WTC11 (cell line): ENCODE measurements at places on chromosomes 6 and 20.

- no peak for DNase-seq
Observed at GRCh38 chr6:1599469-1599868, 10.2 kb upstream of the FOXC1 start.

GRCh38 chr6:157527471-157527907 lies 146.5 kb downstream of the ZDHHC14 start:
- no peak for DNase-seq

GRCh38 chr6:13480631-13481501 lies 6.5 kb downstream of the GFOD1 start:
- DNase-seq = no peak

DNA sequence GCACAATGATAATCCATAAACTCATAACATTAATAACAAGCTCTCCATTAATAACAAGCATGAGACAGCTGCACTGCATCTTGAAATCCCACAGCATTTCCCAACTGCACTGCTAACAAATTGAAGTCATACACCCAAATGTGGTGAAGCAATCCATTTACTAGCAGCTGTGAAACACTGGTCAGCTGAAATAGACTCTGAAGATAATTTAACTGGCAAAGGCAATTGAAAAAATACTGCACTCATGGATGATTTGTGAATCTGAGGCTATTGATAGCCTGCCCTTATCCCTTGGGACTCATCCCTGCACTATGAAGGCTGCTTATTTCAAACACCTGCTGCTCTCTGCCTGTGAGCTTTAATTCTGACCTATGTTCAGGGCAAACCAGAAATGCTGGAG lies 49.1 kb upstream of the PLCB1 start:
- DNase-seq = no peak

GRCh38 chr6:49618257-49618656 lies 18.4 kb downstream of the RHAG start:
- DNase-seq = no peak

GRCh38 chr6:91173651-91174050 lies 586.8 kb upstream of the MAP3K7 start:
- DNase-seq = no peak

GRCh38 chr6:52675372-52675771 lies 4.5 kb downstream of the TMEM14A start:
- no peak for DNase-seq

DNA sequence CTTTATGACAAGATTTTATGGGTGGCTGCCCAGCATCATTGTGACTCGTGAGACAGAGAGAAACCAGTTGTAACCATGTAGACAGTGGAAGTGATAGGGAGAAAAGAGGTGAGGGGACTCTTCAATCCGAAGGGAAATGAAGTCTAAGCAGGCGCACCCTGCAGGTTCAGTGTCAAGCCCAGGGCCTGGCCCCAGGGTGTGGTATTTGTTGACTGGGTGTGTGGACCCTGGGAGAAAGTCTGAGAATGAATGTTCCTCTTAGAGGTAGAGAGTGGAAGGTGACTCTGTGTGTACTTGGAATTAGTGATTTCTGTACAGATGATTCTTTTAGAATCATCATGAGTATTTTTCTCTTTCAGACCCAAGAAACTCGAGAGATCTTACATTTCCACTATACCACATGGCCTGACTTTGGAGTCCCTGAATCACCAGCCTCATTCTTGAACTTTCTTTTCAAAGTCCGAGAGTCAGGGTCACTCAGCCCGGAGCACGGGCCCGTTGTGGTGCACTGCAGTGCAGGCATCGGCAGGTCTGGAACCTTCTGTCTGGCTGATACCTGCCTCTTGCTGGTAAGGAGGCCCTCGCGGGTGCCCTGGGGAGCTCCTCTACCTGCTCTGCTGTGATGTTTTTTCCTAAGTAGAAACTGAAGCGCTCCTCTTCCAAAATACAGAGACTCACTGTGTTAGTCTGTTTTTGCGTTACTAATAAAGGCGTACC lies 68.0 kb downstream of the PTPN1 start:
- no peak for DNase-seq

- peak; percentile 87 for DNase-seq
Observed at GRCh38 chr20:59751075-59751711, 146.9 kb downstream of the PHACTR3 start.

- DNase-seq = no peak
Observed at GRCh38 chr6:12371641-12372146, 81.5 kb downstream of the EDN1 start.

- no peak for DNase-seq
Observed at GRCh38 chr6:168703990-168704389, 263.0 kb downstream of the SMOC2 start.

DNA sequence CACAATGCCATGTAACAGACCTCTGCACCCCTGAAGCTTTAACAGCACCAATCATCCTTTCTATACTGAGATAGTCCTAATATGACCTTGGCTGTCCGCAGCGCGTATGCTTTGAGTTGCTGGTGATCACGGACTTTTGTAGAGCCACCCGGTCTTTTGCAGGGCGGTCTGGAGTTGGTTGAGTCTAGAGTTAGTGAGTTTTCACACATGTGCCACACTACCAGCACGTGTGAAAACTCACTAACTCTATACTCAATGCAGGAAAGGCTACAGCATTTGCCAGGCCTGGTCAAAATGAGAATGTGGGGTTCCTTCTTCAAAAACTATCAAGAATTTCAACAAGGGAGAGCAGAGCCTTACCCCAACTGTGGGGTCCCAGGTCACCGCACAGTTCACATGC lies 14.6 kb downstream of the AGPAT4 start:
- no peak for DNase-seq

DNA sequence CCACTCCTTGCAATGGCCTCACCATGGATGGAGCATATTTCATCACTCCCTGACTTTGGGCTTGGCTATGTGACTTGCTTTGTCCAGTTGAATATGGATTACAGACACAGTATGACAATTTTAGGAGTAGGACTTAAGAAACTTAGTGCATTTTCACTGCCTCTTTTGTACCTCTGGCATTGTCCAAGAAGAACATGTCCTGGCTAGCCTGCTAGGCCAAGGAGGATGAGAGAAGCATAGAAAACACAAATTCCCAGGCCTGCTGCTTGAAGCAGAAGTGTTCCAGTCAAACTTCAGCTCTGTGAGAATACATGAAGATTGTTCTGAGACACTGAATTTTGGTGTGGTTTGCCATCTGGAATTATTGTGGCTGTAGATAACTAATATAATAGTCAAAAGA lies 3.1 kb upstream of the MCHR2 start:
- no peak for DNase-seq

- DNase-seq = no peak
Observed at GRCh38 chr20:18225632-18226031, 62.7 kb upstream of the ZNF133 start.

DNA sequence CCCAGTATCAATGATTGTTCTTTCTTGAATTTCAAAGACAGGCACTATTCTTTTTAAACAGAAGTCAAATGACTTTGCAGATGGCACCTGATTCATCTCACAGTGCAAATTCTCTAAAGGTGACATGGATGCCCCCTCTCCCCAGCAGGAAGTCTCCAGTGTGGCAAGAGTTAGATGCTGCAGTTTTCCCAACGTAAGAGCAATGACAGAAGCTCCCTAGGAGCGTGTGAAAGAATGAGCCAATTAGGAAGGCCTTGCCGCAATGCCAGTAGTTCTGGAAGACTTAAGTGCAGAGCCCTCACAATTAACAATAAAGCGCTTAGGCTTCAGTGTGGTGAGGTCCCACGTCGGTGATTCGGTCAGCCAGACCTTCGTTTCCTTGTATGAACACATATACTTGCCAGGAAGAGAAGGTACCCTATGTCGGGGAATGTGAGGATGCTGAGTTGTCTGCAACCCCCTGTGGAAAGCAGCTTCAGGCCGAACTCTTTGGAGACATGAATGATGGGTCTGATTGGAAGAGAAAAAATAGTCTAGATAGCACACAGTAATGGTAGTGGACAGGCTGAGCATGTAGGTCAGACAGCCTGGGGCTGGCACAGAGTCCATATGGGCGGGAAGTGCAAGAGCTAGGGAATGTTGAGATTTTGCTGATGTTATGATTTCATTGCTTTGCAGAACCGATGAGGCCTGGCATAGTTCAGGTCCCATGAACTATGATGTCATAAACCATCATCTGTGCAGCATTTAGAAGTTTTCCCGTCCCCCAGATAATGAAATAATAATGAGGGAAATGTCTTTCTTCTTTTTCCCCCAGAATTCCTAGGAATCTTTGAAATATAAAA lies 132.6 kb downstream of the PHACTR1 start:
- DNase-seq = no peak

DNA sequence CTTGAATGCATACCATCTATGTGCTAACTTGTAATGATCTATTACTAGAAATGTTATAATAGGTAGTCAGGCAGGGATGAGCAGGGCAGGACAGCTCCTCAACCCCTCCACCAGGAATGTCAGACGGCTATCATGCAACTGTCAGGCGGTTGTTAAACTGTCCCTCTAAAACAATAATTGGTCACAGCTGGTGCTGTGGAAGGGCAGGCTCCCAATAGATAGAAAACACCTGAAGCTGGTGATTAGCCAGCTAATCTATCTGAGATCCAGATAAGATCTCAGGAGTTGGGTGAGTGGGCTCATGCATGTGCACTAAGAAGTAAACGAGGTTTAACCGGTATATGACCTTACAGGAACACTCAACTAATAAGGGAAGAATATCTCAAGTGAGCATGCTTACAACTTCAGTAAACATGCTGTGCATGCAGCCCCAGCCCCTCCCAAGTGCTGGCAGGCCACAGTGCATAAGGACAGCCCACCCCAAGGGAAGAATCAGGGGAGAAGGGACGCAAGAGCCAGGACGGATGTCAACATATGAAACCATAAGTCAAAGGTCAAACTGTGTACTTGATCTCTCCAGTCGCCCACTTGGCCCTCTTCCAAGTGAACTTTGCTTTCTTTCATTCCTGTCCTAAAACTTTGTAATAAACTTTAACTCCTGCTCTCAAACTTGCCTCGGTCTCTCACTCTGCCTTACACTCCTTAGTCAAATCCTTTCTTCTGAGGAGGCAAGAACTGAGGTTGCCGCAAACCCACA lies 566.2 kb upstream of the NRSN1 start:
- DNase-seq = no peak

DNA sequence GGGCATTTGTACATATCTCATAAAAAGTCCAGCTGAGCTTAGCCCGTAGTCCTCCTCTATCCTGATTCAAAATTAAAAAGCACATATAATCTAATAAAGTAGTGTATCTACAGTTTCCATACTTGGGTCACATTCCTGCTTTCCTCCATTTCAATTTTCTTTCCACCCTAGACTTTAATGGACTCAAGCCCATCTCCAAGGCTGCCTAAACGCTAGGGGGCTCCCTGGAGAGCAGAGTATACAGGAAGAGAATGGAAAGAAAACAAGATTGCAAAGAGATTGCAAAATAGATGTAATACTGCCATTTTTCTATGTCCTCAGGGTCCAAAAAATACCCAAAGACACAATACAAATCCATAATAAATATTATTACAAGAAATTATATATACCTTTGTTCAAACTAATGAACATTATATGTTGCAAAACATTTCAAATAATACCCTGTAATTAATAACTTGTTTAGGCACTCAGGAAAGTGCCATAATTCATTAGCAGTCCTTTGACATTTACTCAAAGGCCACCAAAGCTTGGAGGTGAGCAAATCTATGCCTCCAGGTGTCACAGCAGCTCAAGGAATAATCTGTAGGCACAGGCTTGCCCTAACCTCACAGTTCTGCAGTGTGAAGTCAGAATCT lies 2.4 kb upstream of the MCM3 start:
- peak; percentile 74 for DNase-seq

- DNase-seq = peak; percentile 15
Observed at GRCh38 chr6:53679446-53679933, 13.9 kb upstream of the KLHL31 start.

GRCh38 chr20:1536893-1537730 lies 20.4 kb downstream of the SIRPD start:
- peak; percentile 18 for DNase-seq

- DNase-seq = no peak
Observed at GRCh38 chr6:1372690-1373089, 16.7 kb upstream of the FOXF2 start.

GRCh38 chr20:57387945-57388371 lies 3.2 kb upstream of the RBM38 start:
- no peak for DNase-seq

- no peak for DNase-seq
Observed at GRCh38 chr20:14955399-14955798, 618.0 kb upstream of the FLRT3 start.

- DNase-seq = no peak
Observed at GRCh38 chr6:27415898-27416297, 27.3 kb downstream of the ZNF391 start.
